ENCODE measurements at places on chromosomes 7 and 10. TPM values are rescaled to one million over a fixed set of nuclear protein-coding genes. Genes with fewer than 3 reads are reported as not detected.

Gene OPTN
- 7.5 TPM for total RNA-seq

Gene GRID1
- 1.1 TPM for total RNA-seq

Gene EN2
- total RNA-seq: 7.2 TPM

Gene ASB10
- total RNA-seq: not detected

Gene JAKMIP3
- total RNA-seq: 0.25 TPM

Measured in neural crest cell (in vitro differentiated cells).